Activated CD4-positive, alpha-beta T cell treated with anti-CD3 and anti-CD28 coated beads, Interleukin-2, amount 50 U/mL, for 4 hours (primary cell): ENCODE measurements at places on chromosomes 12 and 14.

DNA sequence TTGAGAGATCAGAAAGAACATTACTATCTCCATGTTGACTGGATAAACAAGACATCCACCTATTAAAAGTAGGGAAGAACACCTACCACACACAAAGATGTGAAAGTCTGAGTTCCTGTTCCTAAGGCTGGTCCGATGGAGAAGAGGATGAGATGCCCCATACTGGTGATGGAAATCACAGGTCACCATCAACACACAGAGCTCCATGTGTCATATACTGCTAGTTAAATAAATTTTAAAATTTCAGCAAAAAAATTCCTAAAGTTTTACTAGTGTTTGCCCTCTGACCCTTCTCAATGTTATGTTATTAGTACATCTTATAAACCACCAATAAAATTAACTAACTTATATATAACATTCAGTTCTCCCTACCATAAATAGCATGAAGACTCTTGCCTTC, 59.1 kb downstream of the KCNA5 start:
- no peak for DNase-seq

DNA sequence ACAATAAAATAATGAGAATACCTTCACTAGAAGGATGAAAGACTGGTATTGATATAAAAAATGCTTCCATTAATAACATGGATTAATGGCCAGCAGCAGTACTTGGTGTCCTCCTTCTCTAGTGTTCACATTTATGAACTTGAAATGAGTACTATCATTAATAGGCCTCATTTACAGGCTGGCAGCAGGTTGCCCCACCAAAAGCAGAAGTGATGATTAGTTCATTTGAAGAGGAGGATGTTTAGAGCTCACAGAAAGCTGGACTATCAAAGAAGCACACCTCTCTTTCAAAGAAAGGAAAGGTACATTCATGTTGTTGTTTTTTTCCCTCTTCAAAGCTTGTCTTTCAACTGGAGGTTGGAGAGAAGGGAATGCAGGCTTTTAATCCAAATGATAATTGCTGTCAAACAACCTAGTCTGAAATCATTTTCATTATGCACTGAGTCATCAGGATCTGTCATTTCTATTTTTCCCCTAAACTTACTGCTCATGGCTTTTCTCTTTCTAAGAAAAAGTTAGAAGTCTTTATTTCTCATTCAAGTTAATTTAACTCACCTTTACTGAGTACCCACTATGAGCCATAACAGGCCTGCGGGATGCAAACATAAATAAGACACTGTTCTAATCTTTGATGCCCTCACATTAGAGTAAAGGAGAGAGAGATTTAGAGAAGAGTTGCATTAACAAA, 157.9 kb upstream of the GRIP1 start:
- no peak for DNase-seq

GRCh38 chr12:10223208-10223607, 10.5 kb downstream of the GABARAPL1 start:
- no peak for DNase-seq

DNA sequence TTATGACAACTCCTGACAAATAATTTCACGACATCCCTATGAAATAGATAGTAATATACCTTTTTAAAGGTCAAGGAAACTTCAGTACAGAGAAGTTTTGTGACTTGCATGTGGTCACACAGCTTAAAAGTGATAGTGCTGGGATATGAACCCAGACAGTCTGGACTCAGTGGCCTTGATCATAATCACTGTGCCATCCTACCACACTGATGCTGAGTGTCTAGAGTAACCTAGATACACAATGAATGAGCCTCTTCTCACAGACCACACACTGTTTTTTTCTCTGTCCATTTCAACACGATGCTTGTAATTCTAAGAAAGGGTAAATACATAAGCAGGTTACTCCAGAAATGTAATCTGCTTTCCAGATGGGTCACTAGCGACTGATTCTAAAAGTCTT, 88.2 kb downstream of the SYNE2 start:
- no peak for DNase-seq

DNA sequence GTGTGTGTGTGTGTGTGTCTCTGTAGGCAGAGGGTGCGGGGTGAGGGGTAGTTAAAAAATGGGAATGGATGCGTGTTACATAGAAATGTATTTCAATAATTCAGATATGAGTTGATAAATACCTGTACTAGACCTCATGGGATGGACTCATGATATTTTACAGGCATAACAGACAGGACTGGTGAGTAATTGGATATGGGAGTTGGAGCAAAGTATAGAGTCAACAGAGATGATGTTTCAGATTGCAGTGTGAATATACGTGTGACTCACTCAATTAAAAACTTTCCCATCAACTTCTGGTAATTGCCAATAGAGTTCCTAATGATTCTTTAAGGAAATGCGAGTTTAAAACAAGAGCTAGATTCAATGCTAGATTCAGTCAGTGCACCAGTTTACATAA, 711.9 kb downstream of the C12orf50 start:
- DNase-seq, result no peak

DNA sequence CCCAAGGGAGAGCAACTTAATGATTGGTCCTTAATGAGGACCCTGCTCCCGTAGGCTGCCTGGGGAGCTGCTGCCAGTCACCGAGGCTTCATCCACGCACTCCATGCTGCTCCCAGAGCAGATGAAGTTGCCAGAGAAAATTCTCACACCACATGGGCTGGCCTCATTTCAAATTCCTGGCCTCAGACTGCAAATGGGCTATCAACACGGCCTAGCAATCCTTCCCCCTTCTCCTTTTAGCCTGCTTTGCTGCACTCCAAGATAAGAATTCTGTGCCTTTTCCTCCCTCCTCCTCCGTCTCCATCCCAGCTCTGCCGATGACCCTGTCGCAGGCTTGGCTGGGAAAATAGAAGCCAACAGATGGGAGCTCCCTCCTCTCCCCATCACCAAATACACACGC, 10.8 kb upstream of the DGLUCY start:
- no peak for DNase-seq

DNA sequence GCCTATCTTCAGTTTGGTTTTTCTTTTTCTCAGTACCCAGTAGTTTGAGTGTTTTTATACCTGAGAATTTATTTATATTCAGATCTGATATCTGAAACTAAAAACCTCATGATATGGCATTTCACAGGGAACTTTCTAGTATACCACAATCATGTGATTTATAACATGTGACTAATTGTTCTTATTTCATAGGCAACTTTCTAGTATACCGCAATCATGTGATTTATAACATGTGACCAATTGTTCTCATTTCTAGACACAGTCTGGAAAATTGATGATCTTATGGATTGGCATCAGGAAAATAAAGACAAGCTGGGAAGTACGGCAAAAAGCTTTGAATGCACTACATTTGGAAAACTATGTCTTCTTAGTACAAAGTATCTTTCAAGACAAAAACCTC, 20.6 kb downstream of the ZNF268 start:
- no peak for DNase-seq

DNA sequence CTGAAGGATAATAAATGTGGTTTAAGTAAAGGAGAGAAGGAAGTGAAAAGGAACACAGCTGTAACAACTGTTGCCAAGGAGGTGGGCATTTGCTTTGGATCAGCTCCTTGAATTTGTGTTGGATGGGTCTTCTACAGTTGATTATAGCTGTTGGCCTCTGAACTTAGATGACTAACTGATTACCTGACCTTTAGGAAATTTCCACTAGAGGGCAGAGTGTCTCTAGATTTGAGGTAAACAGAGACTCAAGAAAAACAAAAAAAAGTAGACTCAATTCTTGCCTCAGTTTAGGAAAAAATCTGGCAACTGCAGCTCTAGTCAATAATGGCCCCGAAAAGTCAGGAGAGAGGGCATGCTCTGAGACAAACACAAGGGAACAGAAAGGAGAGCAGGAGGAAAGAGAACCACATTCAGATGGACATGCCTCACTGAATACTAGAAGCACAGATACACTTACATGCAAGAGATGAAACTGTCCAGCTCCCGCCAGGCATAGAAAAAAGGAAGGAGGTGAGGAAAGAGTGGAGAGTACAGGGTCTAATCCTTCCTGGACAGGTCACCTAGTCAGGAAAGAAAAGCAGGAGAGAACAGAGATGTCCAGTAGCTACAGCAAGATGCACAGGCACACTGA, 20.6 kb downstream of the COX14 start:
- DNase-seq, result no peak

DNA sequence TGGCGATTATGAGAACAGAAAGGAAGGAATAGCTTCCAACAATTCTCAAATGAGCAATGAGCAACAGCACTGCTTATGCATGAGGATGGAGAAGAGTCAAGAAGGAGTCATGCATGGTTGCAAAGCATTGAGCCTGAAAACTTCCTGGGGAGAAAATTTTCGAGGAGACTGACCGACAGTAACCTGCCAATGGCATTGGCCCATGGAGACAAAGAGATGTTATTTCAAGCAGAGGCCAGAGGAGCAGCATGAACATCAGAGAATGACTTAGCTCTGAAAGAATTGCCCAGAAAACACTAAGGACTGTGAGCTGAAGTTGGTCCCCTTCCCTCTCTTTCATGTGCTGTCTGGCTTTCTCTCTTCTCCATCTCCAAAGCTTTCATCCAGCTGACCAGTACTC, 343.4 kb downstream of the ADAMTS20 start:
- no peak for DNase-seq

DNA sequence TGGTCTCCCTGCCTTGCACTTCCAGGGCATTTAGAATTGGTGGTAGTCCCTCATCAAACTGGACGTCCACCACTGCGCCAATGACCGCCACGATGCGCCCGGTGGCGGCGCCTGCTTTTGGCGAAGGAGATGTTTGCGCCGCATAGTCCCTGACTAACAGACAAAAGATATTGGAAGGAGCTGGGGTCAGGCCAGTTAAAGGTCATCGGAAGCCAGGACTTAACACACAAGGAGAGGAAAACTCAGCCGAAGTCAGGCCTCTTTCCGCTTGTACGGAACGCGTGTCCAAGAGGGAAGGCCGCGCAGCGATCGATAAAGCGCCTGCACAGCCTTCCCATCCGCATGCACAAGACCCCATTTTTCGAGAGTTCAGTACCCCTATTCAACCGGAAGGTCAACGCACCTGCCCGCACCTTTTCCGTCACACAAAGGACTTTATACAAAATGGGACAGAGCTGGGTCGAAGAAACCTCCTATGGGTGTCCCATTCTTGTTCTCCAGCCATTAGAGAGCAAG, 525 bp downstream of the ATP5F1B start:
- no peak for DNase-seq

DNA sequence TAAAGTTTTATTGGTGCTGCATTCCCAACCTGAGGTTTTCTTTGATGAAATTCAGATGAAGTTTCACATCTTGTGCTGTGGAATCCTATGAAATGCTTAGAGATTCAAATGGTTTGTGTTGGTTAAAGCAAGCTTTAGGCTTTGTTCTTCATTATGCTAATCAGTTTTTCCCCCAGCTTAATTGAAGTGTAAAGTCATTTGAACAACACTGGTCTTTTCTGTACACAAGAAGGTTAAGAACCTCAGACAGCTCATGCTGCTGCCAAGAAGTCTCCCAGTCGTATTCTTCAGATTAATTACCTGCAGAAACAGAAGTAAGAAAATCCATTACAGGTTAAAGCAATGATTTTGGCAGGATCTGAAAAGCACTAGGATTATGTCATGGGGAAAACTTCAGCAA, 48.9 kb downstream of the EML1 start:
- DNase-seq, result no peak

DNA sequence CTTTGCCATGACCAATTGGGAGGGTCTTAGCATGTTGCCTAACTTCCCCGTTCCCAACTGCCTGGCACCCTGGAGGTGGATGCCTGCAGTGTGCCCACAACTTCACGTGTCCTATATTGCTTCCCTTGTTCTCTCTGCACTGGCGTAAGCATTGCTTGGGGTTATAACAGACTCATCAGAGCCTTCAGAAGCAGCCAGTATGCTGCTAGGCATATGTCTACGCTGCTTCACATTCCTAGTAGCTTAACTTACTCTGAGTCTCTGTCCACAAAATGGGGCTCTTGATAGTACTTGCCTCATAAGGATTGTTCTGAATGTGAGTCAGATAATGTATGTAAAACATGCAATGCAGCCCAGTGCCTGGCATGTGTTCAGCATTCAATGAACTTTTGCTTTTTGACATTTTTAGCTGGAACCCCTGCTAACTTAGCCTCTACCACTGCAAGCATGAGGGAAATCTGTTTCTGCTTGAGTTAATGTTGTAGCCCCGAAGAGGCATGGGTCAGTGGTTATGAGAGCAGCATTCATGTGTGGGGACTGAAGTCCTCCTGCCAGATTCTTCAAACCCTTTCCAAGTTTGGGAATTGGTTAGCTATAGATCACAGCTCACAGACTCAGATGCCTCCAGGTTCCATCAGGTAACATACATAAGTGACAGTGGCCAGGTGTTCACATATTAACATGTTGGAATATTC, 2.8 kb downstream of the SLC5A8 start:
- DNase-seq, result no peak

DNA sequence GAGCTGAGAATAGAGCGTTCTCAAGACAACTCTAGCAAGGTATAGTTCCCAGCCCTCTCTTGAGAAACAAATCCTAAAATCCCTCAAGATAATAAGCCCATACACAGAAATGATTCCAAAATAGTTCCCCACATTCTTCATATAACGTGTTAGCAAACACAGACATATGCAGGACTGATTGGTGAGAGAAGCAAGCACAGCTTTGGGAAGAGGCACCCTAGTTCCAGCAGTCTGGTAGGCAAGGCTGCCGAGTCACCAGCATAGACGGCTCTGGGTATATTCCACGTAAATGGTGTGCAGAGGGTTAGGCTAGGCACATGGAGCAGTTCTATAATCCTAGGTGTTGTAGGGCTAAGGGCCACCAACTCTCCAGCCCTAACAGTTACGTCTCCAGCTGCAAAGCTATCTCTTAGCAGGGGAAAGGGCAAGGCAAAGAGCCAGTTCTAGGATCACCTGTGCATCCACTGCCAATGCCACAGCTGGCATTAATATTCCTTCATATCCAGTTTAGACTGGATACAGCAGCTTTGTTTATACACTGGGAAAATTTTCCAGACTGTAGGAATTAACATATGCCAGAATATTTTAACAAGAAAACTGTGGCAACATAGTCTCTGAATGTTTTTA, 52.9 kb downstream of the SH2B3 start:
- DNase-seq, result no peak

DNA sequence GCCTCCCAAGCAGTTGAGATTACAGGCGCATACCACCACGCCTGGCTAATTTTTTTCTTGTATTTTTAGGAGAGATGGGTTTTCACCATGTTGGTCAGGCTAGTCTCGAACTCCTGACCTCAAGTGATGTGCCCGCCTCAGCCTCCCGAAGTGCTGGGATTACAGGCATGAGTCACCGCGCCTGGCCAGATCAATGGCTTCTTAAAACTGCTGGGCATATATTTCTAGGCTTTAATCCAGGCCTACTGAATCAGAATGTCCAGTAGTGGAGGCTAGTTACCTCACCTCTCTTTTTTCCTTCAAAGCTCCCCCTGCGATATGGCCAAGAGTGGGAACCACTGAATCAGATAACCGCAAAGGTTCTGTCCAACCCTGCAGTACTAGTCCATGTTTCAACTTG, 17.1 kb downstream of the POU6F1 start:
- DNase-seq, result no peak

DNA sequence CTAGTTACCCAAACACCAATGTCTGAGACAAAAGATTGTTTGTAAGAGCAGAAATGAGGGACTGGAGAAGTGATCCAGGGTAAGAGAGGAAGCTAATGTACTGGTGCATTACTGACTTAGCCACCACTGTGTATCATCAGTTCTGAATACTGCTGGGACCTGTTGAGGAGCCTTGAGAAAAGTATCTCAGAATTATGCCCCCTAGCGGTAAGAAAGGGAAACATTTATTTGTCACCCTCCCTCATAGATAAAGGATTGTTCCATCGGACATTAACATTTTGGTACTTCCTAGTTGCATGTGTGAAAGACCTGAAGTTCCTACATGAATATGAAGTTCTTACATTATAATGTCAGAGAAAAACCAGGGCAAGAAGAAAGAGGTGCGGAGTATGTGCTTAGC, 612.5 kb downstream of the FSCB start:
- DNase-seq, result no peak
